ENCODE measurements at places on chromosomes 6 and 20.
A peak's percentile ranks its signal among the peaks of the same experiment; 100 is the strongest.

- DNase-seq = peak; percentile 85
Observed at GRCh38 chr6:162907876-162908481, 180.2 kb downstream of the PACRG start.

- DNase-seq = no peak
Observed at GRCh38 chr6:55174211-55175026, at the start of gene HCRTR2. Gene HCRTR2 (plus strand): TSS chr6:55174515. CDS start chr6:55174588, 73 bp downstream.

- DNase-seq = no peak
Observed at GRCh38 chr6:138677538-138677937, 96.0 kb upstream of the CCDC28A start.

- no peak for DNase-seq
Observed at GRCh38 chr6:39243809-39244208, 14.5 kb upstream of the KCNK5 start.

DNA sequence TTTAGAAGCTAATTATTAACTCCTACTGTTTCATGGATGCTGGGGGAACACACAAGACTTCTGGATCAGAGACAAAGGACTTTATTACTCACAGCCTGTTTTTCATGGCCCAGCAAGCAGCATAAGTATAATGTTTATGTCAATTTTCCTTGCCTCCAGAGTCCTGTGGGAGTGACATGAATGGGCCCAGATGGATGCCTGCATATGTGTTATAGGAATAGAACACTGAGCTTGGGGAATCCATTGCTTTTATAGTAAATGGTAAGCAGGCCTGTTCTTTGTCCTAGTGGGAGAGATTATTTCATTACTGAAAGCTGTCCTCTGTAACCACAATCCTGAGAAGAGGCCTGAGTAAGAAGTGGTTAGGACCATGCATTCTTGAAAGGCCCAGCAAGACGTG lies 25.6 kb downstream of the BLTP3A start:
- no peak for DNase-seq

GRCh38 chr6:70709826-70710225 lies 42.1 kb downstream of the SMAP1 start:
- DNase-seq = peak; percentile 55

GRCh38 chr20:63652192-63652980 lies 838 bp downstream of the STMN3 start:
- no peak for DNase-seq
